ENCODE measurements at places on chromosomes 4 and X.

DNA sequence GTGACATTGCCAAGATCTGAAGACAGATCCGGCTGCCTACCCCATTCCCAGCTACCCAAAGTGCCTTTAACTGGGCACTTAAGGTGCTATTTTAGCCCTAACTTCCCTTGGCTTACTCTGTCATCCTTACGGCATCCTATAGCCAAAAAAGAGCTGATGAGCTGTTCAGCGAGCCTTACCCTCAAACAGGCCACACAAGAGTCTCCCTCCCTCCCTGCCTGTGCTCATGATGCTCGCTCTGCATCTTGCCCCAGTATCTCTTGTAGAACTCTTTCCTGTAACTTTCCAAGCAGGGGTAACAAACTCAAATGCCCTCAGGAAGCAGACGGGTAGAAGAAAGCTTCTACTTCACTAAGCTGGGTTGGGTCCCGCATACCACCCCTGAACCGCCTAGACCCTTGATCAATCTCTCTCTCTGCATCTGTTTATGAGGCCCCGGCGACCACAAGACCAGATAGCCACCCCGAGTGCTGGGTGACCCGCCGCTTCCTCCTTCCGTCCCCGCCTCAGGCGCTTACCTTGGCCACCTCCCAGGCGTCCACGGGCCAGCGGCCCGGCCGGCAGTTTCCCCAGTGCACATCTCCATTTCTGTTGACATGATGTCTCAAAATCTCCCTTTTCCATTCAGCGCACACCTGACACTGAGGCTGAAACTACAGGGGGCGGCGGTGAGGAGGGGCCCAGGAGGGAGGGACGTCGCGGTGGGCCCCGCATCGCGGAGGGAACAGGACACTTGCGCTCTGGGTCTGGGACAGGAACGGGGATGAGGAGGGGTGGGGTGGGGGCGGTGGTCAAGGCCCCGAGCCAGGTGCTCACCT, 663 bp downstream of the CXorf38 start:
- peak; percentile 3 for DNase-seq

GRCh38 chr4:89800527-89801103, 36.3 kb downstream of the SNCA start:
- no peak for DNase-seq

- no peak for DNase-seq
These were observed 5.3 kb upstream of the UBE2D3 start for GRCh38 chr4:102832667-102833066.

- DNase-seq: no peak
These were observed 98.3 kb downstream of the GK start for GRCh38 chrX:30751497-30751896.

DNA sequence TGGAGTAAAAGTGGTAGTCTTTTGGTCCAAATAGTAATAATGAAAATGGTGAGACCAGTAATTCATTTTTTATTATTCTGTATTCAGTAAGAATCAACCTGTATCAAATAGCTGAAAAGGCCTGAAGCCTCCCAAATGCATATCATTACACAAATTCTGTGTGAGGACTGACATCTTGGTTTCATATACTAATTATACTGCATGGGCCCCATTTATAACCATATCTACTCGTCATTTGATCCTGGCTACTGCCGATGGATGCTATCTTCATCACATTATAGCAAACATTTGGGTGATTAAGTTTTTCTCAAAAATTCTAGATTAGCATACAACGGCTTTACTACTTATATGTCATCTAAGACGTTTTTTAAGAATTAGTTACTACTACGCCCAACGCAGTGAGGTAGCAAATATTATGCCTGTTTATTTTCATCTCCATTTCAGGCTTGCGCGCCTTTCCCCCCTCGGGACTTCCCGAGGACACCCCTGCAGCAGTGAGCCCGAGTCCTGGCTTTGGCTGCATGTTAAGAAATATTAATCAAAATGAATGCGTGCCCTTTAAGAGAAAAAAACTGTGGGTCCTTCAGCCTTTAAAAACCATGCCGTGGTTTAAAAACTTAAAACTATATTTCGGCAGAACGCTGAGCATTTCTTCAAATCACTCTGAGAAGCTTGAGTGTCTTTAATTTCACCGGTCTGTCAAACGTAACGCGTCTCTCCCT, 814 bp upstream of the MMAA start:
- DNase-seq: no peak

GRCh38 chr4:153906231-153906630, 117.3 kb upstream of the SFRP2 start:
- DNase-seq: no peak

DNA sequence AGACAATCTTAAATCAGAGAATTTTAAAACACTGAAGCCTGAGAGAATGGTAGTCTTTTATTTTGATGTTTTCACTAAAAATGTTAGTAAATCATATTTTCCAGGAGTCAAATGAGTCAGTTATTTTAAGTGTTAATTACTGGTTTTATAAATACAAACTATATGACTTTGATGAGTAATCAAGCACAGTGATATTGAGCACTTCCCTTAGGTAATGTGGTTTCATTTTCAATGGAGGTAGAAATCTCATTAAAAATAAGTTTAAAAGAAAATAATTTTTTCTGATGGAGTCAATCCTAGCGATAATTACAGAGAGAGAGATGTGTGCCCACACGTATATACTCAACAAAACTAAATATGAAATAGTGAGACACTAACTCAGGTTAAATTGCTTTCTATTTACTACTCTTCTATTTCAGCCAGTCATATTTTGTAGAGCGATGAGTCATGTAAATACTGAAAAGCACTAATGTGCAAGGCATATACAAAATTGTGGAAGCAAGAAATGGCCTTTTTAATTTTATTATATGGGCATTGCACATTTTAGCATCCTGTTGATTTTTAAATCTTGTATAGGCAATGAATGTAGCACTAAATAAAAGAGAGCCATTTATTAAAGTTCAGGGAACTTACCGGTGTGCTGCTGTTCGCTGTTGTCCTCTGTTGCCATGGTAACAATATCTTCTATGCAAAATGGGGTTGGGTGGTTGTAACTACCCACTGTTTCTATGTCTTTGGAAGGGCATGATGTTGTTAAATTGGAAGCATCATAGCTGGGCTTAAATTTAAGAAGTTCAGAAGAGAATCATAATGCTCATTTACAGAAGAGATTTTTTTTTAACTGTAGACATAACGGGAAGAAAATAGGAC, 513.7 kb downstream of the TLL1 start:
- no peak for DNase-seq

DNA sequence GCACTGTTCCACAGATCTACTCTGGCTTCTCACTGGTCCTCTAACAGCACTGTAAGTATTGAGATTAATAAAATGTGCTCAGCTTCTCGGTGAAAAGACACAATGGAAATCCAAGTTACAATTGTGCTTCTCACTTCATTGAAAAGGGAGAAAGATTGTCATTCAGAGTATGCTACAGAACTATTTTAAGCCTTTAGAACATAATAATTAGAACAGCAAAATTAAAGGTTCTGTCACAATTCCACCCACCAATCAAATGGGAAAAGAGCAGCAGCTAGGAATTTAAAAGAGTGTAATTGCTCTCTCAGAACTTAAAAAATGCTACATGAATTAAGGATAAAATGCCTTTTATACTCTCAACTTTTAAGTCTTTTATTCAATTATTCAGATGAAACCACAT, 329.4 kb downstream of the ANK2 start:
- DNase-seq: no peak

DNA sequence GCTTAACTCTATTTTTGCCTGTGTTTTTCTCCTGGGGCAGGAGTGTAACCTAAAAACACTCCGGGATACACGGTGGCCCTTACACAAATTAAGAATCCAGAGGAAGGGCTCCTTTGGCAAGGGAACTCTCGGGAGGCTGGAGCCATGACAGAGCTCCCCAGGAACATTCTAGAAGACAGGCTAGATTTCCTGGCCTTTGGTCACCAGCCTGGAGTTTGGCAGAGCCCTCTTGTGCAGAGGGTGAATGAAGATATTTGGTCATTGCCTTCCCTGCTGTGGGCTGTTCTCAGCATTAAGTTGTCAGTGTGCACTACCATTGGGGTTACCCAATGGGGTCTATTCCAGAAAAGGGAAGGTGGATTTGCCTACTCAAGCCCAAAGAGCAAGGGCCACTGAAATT, 53.8 kb upstream of the LNX1 start:
- no peak for DNase-seq

DNA sequence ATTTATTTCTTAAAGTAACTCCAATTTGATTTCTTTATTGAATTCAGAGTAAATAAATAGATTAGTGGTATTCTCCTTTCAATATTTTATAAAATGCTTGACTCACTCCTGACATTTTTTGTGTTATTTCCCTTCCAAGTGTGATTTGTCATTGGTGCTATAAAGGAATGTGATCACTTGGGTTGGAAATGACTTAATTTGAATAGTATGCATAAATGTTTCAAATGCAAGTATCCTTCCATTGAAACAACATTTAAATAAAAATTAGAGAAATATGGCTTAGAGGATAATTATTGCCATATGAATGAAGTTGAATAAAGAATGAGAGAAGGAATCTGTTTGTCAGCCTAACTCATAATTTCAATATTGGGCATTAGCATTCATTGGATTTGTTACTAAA, 182.7 kb downstream of the PABPC4L start:
- no peak for DNase-seq

DNA sequence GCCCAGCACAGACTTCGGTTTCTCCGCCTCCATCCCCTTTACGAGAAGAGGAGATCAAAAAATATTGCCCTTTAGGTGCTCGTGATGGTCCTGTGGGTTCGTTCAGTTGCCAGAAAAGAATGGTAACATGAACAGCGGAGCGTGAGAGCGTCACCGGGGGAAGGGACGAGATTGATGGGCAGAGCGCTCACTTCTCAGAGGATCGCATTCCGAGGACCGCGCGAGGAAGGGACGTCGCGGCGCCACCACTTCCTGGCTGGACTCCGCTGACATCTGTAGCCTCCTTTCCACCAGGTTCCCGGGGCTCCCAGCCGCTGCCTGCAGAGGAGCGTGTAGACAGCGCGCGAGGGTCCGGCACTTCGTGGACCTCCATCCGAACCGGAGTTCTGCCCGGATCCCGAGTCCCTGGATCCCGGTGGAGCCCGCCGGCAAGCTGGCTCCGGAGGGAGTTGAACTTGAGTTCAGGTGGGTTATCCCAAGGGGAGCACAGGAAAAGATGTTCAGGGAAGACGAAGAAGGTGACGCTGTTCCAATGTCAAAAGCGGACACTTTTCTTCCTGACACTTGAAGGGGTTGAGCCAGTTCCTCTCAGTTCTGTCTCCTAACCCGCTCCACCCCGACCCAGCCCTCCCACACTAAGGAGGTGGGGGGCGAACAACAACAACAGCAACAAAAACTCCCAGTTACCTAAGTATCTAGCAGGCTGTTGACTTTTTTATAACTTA, 484 bp downstream of the GALNTL6 start:
- DNase-seq: no peak

DNA sequence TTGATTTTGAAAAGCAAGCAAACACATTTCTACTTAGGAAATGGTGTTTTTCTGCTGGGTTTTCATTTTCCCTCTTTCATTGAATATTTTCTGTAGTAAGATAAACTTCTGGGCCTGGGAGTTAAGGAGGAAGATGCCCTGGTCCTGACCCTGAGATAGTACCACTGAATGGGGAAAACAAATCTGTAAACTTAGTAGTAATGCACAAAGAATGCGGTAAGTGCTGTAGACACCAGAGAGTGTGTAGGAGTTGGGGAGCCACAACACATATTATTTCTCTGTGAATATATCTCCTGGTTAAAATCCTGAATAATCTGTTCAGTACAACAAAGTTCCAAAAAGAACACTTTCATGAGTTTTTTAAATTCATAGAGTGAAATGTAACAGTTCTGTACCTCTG, 178.3 kb downstream of the MAPK10 start:
- no peak for DNase-seq

GRCh38 chrX:112757946-112758345, 78.2 kb upstream of the LHFPL1 start:
- no peak for DNase-seq

GRCh38 chr4:162791226-162791625, 375.5 kb downstream of the NAF1 start:
- DNase-seq: no peak

GRCh38 chr4:127936974-127937373, 28.0 kb downstream of the MFSD8 start:
- DNase-seq: no peak

- no peak for DNase-seq
These were observed 1.0 kb upstream of the SLC6A8 start for GRCh38 chrX:153686711-153687110.

- DNase-seq: no peak
These were observed 62.9 kb upstream of the TXK start for GRCh38 chr4:48196758-48197504.

GRCh38 chrX:151180400-151180799, 4.0 kb downstream of the GPR50 start:
- no peak for DNase-seq

GRCh38 chrX:77389891-77390290, 57.3 kb upstream of the FGF16 start:
- no peak for DNase-seq

- no peak for DNase-seq
These were observed 332.0 kb downstream of the TENM3 start for GRCh38 chr4:182575225-182575624.

DNA sequence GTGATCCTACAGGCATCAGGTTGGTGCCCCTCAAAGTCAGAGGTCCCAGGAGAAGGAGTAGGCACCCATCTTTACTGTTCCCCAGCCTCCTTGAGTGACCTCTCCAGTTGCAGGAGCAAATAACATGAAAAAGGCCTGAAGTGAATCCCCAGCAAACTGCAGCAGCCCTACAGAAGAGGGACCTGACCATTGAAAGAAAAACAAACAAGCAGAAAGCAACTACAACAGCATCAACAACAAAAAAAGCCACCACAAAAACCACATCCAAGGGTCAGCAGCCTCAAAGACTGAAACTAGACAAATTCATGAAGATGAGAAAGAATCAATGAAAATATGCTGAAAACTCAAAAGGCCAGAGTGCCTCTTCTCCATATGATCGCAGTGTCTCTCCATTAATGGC, 128.7 kb downstream of the ANKRD50 start:
- no peak for DNase-seq

- no peak for DNase-seq
These were observed 1753.7 kb upstream of the AGA start for GRCh38 chr4:179195887-179196286.

GRCh38 chr4:86972997-86973396, 38.2 kb downstream of the AFF1 start:
- no peak for DNase-seq

DNA sequence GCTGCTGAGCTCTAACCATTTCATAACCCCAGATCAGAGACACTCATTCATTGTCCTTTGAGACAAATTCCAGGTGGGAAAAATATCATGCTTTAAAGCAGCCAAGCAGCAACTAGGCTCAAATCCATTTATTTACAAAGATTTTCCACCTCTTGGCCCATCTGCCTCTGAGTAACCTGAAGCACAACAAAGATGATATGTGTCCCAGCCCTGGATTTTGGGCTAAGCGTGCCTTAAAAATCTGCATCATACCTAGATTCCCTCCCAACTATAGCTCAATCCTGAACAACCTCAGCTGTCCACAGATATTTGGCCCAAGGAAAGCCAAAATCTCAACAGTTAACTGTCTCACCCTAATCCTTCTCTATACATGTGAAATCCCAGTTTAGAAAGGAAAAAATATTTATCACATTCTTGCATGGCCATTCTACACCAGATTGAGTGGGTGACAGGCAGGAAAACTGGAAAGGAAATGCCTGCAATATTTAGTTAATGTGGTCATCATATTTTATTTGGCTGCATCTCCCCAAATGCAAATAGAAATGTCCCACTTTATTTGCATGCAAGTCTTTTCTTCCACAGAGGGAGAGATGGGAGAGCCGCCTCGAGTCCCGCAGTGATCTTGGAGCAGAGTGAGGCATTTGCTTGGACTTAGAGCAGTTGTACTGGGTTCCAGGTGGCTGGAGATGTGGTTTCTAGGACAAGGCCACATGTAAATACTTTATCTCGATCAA, 146.4 kb upstream of the EOLA2 start:
- no peak for DNase-seq

- no peak for DNase-seq
These were observed 17.7 kb upstream of the SLC7A11 start for GRCh38 chr4:138259824-138260223.
